Naive thymus-derived CD4-positive, alpha-beta T cell (primary cell): ENCODE measurements at places on chromosomes 4 and X.
A peak's percentile ranks its signal among the peaks of the same experiment; 100 is the strongest.

- DNase-seq, result no peak
These were observed 74.3 kb upstream of the IQCM start for GRCh38 chr4:149889991-149890390.

DNA sequence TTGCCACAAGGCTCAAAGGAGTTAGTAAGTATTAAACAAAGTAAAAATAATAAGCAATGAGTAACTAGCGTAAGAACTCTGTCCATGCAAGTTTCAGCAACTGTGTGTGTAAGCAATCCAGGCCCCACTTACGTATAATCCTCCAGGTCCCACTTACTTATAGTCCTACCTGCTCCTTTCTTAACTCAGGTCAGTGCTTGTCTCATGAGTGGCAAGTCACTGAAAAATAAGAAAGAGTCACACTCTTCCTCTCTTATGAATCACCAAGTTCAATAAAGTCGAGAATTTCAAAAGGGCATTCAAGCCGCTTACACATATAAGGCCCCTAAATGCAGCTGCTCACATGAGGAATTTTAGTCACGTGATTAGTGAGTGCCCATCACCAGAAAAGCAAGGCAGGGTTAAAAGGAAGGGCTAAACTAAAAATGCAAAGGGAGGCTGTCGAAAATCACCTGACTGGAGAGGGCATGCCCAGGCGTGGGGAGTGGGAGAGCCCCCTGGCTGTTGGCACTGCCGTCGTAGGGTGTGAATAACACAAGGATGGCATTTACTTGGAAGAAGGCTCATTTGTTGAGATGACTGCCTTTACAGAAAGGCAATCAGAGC is 58.2 kb downstream of the ZNF827 start:
- no peak for DNase-seq

DNA sequence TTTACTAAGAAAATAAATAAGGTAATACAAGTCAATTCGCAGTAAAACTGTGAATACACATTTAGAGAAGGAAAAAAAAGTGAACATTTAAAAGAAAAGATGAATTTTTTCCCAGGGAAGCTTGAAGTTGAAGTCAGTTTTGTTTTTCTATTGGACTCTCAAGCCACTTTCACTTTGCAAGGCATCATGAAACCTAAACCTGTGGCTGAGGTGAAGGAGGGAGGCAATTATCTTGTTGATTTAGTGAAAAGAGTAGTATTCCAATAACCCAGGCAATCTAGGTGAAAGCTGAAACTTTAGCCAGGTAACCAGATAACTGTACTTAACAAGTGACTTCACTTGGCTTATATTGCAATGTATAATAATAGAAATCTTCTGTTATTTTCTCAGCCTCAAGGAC is 138.6 kb downstream of the HDX start:
- no peak for DNase-seq

DNA sequence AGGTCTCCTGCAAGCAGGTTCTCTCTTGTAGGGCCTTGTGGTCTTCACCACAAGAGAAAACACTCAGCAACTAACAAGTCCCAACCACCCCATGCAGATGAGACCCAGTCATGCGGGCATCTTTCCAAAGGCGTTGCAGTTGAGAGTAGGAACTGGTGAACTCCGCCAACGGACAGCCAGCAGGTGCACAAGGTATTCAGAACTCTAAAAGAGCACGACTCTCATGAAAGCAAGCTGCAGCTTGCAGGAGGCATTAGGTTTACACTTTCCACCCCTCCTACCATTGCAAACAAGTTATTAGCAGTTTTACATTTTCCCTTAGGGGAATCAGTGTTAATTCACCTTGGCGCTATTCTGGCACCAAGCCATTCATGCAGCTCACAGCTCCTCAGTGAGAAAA is 173.4 kb upstream of the KIT start:
- DNase-seq, result no peak

GRCh38 chrX:128310912-128311311 is 258.7 kb upstream of the ACTRT1 start:
- DNase-seq, result no peak

DNA sequence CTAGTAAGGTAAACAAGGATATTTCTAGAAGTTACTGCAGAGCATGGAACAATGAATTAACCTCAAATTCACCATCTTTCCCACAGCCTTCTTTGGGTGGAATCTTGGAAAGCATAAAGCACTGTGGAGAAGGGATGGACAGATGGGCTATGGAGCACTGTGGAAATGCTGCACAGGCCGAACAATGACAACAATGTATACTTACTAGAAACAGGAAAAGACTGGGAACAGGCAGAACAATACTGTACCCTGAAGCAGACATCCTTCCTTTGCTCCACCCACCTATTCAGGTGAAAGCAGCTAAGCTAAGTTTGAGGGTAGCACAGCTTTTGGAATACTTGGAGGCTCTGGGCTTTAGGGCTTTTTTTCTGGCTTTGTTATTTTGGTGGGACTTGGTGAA is 250.6 kb upstream of the KLF8 start:
- DNase-seq, result no peak

DNA sequence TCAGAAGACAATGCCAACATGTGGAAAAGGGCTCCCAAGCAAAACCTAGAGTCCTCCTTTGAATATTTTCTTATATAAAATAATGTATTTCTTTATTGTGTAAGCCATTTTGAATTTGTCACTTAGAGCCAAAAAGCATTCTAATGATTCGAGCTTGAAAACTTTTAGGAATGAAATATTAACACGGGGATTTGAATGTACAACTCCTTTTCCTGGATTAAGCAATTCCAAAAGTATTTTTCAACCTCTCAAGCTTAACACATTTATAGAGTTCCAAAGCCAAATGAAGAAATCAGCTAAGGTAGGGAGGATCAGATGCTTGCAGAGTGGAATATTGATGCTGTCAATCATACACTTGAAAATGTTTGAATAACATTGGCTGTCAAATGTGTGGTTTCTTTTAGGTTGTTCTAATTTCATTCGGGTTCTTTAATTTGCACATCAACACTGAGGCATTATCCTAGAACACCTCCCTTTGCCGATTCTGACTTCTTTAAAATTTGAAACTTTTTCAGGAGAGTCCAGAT is 67.2 kb upstream of the ETNPPL start:
- no peak for DNase-seq

DNA sequence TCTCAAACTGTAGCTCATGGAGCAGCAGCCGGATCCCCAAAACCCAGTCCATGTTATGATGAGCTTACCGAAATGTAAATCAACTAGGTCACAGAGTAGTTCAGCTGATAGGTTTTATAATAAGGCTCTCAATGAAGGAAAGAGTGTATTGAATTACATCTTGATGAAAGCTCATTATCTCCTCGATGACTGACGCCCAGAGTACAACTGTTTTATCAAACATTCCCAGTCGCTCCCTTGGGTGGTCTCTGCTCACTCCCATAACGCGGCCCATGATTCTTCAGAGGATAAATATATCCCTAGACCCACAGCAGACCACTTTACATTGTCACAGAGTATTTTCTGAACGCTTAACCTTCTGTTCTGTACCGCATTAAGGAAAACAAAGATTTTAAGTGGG is 452.3 kb upstream of the GALNT7 start:
- DNase-seq, result no peak

GRCh38 chrX:12986886-12987285 is 12.0 kb downstream of the TMSB4X start:
- no peak for DNase-seq

DNA sequence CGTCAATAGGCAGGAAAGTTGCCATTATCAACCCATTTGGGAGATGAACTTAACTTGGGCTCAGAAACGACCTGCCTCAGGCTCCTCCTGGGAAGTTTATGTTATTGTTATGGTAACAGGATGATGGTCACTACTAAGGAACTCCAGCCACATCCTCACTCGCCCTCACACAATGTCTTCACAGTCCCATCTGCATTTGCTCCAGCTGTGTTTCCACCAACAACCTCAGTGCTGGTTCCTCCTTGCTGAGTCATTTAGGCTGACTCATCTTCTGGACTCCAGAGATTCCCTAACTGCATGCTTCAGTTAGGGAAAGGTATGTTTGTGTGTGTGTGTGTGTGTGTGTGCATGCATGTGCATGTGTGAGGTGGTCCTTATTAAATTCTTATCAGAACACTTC is 293.4 kb upstream of the BOD1L1 start:
- DNase-seq, result no peak

DNA sequence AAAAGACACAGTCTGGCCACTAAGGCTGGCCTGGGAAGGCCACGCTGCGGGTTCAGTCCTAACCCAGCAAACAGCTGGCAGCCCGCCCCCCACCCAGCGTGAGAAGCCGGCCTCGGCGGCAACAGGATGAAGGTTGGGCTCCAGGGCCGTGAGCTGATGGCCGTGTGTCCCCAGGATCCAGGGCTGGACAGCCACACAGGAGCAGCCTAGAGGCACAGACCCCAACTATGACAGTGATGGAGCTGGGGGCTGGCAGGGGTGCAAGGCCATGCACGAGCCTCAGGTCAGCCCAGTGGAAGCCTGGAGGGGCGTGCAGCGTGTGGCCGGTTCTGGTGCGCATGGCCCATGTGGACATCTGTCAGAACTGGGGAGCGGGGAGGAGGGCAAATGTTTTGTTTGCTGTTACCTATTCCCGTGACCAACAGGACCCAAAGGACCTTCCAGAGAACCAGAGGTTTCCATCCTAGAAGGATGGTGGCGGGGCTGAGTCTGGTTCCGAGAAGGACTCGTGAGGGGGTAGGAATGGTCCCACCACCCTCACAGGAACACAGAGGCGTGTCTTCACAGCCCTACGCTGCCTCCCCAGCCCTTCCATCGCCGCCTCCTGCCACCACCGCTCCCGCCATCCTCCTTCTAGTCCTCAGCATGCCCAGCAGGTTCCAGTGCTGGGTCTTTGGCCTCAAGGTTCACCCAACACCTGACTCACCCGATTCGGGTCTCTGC is 46.5 kb downstream of the ZFYVE28 start:
- no peak for DNase-seq

GRCh38 chr4:7638984-7639789 is 204.5 kb upstream of the PSAPL1 start:
- no peak for DNase-seq

DNA sequence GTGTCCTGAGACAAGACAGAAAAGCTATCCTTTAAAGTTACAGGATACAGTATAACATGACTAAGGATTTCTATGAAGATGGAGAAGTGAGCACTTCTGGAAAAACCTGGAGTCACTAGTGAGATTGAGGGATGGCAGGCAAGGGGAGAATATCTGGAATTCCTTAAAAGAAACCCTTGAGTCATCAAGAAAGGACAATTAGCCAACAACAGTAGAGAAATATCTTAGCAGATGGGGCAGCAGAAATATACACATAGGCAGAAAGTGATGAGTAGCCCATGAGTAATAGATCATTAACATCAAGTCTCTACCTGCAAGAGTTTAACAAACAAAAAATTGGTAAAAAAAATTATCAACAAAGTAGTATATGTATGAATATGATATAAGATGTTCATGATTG is 858.8 kb upstream of the FRG1 start:
- no peak for DNase-seq

DNA sequence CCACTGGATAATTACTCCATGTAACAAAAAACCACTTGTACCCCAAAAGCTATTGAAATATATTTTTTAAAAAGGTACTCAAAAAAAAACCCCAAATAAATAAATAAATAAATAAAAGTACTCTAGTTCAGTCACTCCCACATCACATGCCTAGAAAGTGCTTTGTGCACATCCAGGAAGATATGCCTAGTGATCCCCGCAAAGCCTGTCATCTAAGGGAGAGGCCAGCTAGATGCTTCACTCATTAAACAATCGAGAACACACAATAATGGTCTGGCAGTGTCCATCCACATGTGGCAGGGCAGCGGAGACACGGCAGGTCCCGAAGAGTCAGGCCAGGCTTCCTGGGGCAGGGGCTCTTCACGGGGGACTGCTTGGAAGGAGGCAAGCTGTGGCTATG is 47.6 kb downstream of the RAB33B start:
- DNase-seq, result no peak

DNA sequence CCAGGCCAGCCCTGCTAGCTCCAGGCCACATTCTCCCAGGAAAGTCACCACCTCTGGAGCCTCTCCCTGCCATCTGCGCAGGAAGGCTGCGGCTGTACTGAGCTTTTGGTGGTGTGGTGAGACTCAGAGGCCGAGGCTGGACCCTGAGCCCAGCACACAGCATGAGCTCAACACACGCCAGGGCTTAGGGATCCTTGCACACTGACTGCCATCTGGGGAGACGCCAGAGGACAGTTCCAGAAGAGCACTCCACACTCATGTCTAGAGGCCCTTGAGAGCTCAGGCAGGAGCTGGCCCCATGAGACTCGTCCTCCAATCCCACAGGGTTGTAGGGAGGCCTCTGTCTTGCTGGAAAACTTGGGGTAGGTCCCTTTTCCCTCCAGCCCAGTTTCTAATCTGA is 40.6 kb downstream of the ABLIM2 start:
- no peak for DNase-seq

GRCh38 chr4:140090215-140090731 is 63.7 kb downstream of the MAML3 start:
- no peak for DNase-seq

DNA sequence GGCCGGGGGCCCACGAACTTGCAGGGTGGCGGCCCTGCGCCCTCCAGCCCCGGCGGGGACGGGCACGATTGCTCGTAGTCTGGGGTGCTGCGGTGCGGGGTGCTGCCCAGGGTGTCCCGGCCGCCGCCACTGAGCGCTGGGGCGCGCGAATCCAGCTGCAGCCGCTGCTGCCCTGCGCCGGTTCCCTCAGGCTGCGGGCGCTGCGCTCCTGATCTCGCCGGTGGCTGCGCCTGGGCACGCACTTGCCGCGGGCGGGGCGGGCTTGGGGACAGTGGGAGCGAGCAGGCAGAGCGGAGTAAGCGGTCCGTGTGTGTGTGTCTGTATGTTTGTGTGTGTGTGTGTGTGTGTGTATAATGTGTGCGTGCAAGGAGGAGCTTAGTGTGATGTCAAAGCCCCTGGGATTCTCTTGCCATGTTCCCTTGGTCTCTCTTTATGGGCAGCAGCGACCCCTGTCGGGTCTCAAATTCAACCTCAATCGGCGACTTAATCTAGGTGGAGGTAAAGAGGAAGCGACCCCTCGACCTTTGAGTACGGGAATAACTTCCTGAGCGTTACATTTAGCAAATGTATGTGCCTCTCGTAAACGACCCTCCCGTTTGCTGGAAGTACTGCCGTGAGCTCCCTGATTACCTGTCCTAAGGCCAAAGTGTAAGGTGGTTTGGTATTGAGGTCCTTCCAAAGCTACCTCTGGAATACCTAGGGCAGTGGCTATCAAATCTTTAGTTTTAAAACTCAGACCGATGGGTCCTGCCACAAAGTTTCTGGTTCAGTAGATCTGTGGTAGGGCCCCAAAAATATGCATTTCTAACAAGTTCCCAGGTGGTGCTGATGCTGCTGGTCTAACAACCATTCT is at the start of gene RNF150:
TSS of gene RNF150 (minus strand) at position 324 of the 853 bp plus-strand sequence.
- peak; percentile 39 for DNase-seq

- no peak for DNase-seq
These were observed 36.0 kb downstream of the DLG3 start for GRCh38 chrX:70480660-70481018.

DNA sequence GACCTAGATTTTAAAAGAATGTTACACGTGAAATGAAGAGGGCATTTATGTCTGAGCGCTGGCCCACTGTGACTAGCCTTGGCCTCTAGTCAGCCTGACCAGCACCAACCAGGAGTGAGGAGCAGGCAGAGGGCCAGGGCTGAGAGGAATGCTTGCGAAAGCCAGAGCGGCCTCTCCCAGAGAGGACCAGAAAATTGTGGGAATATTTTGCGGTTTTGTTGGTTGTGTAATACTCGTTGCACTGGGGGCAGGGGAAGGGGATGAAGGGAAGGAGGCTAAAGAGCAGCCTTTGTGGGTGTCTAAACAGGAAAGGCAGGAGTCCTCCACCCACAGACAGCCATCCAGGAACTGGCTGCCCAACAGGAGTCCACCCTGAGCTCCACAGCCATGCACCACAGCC is 3.8 kb downstream of the GABRE start:
- DNase-seq, result no peak
